ENCODE measurements at places on chromosomes 6 and 20.

GRCh38 chr6:141540207-141540606 is 592.5 kb upstream of the GJE1 start:
- DNase-seq: no peak

GRCh38 chr6:88368071-88368787 is 202.1 kb upstream of the CNR1 start:
- no peak for DNase-seq

- no peak for DNase-seq
Measured at GRCh38 chr6:13373919-13374318, 45.6 kb upstream of the TBC1D7 start.

DNA sequence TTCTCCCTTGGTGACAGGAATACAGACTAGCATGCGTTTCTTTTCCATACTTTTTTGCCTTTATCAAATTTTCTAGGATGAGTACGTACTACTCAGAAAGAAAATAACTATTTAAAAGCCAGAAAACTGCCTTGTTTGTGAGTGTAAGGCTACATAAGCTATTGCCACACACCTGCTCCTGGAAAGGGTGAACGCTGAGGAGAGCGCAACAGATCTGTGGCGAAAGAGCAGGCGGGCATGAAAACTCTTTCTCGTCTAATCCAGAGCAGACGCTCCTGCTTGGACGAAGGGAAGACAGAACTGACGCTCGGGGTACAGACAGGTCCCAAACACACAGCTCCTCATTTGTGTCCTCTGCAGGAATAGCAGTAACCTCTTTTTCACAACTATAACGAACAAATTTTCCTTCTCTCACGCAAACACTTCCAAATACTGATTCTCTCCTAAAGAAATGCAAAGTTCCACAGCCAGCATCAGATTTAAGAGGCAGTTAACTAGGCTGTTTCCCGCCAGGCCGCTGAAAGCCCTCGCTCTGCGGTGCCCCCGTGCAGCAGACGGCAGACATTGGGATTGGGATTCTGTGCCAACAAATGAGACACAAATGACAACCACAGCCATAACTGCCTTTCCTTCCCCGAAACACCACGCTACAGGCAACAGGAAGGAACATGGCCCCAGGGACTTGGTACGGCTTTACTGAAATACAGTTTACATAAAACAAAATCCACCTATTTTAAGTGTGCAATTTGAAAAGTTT is 20.0 kb downstream of the TAF4 start:
- no peak for DNase-seq

DNA sequence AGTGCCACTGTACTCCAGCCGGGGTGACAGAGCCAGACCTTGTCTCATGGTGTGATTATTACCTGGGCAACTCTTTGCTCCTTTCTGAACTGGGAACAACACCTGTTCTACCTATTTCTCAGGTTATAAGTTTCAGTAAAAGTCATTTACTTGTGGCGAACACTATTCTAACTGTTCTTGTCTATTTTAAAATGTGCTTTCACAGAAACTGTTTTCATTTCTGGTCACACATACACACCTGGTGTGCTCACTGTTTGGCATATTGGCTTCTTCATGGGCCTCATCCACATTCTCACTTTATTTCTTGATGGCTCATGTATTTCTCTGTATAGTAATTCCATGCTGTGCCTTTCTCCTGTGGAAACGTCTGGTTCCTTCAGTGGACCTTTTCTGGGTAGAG is 30.5 kb upstream of the XRN2 start:
- DNase-seq: no peak
